ENCODE measurements at places on chromosomes 2 and 18.
A peak's percentile ranks its signal among the peaks of the same experiment; 100 is the strongest.

DNA sequence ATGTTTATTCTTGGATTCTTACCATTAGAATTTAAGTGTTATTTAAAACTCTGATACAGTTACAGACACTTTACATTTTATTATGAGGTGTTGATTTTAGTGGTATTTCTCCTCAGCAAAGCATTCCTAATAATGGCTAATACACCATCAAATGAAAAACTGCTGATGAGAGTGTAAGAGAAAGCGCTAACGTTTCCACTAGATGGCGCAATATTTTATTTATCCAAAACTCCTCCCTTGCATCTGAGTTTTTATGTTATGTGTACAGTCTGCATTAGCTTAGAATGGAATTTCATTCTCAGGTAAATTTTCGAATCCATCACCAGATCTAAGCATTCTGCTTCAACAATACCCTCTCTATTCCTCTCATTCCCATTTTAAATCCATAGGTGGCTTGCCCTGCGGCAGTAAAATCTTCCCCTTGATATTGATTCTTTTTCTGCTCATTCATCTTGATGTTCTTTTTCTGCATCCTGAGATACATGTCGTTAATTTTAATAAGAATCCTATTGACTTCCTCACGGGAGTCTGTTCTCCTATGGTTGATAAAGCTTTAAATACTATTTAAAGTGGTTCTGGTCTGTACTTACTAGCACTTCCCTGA is 53.9 kb downstream of the PRKRA start:
- DNase-seq = no peak

- no peak for DNase-seq
These were observed 81.9 kb downstream of the SLC8A1 start for GRCh38 chr2:40370007-40370395.

- DNase-seq = no peak
These were observed 20.8 kb downstream of the DBI start for GRCh38 chr2:119387381-119388129.

GRCh38 chr2:240500561-240501423 is 57.0 kb downstream of the ANKMY1 start:
- peak; percentile 17 for DNase-seq

DNA sequence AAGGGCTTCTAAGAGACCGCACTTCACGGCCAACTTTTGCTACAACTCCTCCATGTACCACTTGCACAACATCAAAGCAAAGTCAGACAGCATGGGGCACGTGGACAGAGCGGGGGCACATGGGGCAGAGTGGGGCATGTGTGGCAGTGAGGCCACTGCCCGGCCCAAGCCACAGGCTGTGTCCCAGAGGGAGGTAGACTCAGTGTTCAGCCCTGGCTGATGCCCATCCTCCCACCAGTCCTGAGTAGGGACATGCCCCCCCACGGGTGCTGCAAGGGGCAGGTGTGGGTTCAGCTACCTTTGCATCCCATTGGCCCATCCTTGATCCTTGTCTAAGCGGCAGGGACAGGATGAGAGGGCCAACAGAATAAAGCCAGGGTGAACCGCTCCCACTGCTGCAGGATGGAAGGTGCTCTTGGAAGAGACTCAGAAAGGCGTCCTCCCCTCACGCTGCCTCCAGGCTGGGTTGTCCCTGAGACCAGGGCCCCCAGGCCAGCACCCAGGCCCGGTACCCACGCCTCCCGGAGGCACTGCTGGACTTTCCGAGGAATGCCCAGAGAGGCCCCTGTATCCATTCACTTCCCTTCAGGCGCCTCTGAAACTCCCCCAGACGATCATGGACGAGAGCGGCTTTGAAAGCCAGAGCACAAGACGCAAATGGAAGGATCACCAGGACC is 218.2 kb downstream of the NDUFA10 start:
- DNase-seq = peak; percentile 13

Measured in H9 (cell line).